Right renal pelvis (tissue), 4 donors: ENCODE measurements at places on chromosomes 7 and 10. TPM values are rescaled to one million over a fixed set of nuclear protein-coding genes. Genes with fewer than 3 reads are reported as not detected.

DNA sequence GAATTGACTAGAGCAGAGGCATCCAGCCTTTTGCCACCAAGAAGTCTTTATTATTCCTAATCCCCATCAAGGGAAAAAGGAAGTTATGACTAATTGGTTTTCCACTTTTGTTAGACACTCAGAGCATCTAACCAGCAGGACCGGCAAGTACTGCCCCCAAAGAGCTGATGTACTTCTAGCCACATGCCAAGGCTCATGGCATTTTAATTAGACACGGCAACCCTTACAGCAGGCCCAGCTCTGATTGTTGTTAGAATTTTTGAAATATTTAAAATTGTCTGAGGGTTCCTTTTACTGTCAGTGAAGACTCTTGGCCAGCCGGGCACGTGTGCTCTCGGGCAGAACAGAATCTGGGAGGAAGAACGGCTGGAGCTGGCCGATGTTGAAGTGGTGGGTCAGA, 114.8 kb downstream of the SPAG6 start:
- no peak for DNase-seq

Gene LLCFC1
- polyA plus RNA-seq, result 0.53 TPM

Gene SH2D4B
- 0.20 TPM for polyA plus RNA-seq

DNA sequence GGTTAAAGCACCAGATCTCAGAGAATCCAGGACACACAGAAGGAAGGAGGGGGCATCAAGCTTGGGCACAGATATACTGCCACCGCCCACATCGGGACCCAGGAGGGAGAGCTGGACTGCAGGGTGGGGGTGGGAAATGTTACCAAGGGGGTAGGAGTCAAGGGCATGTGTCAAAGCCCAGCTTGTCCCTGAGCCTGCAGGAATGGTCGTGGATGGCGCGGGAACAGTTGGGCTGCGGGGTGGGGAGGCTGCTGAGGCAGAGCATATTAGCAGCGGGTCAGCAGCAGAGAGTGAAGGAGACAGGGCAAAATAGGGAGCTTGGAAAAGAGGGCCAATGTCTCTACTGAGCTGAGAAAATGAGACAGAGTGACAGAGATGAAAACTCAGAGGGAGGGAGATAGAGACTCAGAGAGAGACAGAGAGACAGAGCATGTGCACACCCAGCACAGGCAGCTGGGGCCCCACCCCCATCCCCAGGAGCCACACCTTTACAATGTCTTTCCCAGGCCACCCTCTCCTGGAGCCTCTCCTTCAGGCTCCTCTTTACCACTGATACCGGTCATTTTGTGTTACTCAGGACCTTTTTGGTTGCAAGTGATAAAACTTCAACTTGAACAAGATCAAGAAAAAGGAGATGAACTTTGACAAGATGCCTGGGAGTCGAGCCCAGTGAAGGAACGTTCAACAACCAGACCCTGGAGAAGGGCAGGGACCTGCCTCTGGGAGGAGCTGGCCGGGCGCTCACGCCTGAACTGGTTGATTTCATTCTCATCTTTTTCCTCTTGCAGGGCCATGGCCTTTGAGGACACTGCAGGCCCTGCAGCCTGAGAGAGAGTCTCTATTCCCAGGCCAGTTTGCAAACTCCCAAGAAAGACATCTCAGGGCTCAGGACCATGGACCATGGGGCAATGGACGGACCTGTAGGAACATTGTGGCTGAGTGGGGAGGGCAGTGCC, 50.0 kb downstream of the AOC1 start:
- DNase-seq, result no peak

DNA sequence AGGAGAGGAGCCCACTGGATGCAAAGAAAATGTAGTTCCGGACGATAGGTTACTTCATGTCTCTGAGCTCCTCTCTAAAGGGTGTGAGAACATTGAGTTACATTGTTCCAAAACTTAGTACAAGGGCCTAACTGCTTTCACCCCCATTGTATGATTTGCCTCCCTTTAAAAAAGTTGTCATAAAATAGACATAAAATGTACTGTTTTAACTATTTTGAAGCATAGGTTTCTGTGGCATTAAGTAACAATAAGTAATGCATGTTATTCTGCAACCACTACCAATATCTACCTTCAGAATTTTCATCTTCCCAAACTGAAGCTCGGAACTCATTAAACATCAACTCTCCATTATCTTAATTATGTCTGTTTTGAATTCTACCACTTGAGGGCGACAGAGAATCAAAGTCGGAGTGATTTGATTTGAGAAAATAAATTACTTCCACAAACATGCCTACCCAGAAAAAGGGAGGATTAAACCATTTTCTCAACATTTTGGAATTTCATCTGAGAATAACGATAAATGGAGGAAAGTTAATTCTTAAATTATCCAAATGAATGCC, 2.7 kb downstream of the IGFBP1 start:
- DNase-seq, result no peak

Gene ENKUR
- 5.5 TPM for polyA plus RNA-seq

Gene NME8
- polyA plus RNA-seq, result 0.17 TPM

- DNase-seq, result peak; percentile 30
Measured at GRCh38 chr7:41977151-41977651, 259.8 kb downstream of the GLI3 start.

Gene RNF32
- 2.7 TPM for polyA plus RNA-seq

DNA sequence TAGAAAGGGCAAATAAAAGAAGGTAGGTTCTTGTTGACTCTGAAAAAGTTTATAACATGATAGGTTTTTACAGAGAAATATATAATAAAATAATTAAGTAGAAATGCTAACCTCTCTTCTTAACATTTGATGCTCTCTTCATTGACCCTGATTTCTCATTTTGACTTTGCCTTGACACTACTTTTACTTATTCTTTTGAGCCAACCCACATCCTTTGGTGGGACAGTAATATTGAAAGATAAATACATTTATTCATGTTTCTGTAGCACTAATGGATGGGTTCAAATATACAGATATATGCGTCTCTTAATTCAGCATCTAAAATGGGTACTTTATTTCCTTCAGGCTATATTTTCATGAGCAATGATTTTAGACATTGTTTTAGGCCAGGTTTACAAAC, 34.4 kb downstream of the DDC start:
- no peak for DNase-seq

DNA sequence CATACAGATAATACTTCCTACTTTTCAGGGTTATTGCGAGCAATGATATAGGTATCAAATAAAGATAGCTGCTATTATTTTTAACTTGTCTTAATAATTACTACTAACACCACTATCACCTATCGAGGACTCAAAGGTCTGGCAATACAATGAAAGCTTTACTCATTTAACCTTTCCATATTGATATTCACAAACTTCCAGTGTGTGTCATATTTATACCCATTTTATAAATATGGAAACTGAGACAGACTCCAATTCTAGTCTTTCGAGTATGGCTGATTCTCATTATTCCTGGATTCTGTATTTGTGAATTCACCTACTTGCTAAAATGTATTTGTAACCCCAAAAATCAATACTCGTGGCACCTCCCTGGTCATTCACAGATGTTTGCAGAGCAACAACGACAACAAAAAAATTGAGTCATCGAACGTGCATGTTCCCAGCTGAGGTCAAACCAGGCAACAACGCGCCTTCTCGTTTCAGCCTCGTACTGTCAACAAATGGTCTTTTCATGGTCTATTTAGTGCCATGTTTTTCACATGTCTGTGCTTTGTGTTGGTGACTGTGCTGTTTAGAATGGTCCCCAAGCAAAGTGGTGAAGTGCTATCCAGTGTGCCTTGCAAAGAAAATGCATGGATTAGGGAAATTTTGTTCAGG, 51.7 kb downstream of the SMURF1 start:
- DNase-seq, result no peak

DNA sequence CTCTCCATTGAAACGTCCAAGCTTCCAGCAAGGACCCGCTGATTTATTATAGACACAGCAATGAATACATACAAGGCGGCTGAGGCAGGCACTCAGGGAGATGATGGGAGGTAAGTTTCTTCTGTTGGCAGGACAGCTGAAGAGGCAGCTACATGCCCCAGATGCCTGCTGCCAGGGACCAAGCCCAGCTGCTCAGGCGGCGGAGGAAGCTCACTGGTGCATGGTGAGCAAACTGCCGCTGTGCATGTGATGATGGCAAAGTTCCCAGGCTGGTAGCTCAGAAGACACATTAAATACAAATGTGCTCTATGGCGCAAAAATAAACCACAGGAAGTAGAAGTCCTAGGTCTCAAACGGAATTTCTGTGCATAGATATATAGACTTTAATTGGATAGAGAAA, 2.3 kb downstream of the DNTT start:
- DNase-seq, result no peak

DNA sequence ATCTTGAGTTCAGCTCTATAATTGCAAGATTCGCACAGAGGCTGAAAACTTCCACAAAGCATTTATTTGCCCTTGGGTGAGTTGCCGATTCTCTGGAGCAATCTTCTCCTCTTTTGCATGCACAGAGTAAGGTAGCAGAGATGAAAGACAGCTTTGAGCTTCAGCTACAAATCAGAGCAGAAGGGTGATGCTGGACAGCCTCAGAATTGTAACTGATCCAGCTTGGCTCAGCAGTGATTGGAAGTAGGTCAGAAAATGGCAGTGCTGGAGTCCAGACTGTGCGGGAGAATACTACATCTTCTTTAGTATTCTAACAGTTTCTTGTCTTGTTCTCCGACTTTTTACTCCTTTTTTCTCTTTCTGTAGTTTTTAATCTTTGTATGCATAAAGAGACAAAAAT, 55.4 kb upstream of the CDC14C start:
- DNase-seq, result no peak

DNA sequence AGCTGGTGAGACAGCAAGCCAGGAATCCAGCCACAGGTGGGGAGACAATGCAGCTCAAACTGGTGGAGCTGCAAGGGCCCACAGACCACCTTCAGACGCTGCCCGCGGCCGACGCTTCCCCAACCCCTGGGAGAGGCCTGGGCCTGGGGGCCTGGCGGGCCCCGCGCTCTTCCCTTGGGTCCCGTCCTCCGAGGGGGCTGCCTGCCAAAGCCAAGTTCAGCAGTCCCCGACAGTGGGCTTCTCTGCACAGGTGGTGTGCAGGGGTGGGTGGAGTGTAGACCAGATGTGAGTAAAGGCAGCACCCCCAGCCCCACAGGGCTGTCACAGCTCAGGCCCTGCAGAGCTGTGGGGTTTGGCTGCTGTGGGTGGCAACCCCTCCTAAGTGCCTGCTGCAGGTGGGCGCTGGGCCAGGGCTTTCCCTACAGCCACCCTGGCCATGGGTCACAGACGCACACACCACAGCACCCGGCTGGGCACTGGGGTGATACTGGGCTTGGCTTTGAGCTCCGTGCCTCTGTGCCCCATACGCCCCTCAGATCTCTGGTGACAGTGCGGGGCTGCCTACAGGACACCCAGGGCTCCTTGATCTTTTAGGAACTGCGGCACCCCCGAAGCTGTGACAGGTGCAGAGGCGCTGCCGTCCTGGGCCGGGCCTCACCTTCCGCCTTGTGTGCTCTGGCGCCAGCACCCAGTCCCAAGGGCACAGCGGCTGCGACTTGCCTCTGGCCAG, 20.5 kb downstream of the BNIP3 start:
- DNase-seq, result no peak

Gene CHAT
- not detected for polyA plus RNA-seq

GRCh38 chr10:112507046-112507445, 60.0 kb downstream of the VTI1A start:
- DNase-seq, result no peak

Gene LRRC61
- 22.3 TPM for polyA plus RNA-seq

GRCh38 chr7:20141666-20142065, 75.5 kb downstream of the MACC1 start:
- no peak for DNase-seq

- DNase-seq, result no peak
Measured at GRCh38 chr10:85124603-85125051, 796.2 kb downstream of the CCSER2 start.

GRCh38 chr10:22727663-22728062, 13.3 kb upstream of the PIP4K2A start:
- no peak for DNase-seq

DNA sequence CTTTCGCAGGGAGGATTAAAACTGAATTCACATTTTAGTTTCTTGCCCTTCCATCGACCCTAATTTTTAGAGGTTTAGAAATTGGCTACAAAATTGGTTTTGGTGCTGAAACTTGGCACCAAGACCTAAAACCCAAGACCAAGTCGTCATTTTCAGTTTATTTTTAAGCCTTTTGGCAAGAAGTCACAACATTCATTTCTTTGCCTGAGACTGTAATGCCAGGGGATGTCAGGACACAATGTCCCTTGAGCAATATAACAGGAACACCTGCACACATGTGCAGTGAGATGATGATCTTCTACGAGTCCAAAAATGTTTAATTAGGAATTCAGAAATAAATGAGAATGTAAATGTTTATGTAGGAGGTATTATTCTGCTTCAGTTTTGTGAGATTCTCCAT, 335.4 kb upstream of the ANKRD30A start:
- DNase-seq, result no peak

Gene LFNG
- polyA plus RNA-seq, result 30.9 TPM

DNA sequence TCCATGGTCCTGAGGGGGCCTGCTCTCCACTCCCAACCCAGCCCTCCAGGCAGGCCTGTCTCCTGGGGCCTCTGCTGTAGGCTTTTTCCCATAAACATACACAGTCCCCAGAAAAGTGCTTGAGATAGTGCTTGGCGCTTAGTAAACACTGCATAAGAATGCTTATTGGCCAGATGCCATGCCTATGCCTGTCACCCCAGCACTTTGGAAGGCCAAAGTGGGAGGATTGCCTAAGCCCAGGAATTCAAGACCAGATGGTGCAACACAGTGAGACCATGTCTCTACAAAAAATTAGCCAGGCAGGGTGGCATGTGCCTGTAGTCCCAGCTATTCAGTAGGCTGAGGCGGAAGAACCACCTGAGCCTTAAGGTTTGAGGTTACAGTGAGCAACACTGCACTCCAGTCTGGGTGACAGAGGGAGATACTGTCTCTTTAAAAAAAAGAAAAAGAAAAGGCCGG, 24.6 kb upstream of the ASL start:
- no peak for DNase-seq

Gene MYL10
- polyA plus RNA-seq, result 0.36 TPM

Gene PLAU
- 11.9 TPM for polyA plus RNA-seq

DNA sequence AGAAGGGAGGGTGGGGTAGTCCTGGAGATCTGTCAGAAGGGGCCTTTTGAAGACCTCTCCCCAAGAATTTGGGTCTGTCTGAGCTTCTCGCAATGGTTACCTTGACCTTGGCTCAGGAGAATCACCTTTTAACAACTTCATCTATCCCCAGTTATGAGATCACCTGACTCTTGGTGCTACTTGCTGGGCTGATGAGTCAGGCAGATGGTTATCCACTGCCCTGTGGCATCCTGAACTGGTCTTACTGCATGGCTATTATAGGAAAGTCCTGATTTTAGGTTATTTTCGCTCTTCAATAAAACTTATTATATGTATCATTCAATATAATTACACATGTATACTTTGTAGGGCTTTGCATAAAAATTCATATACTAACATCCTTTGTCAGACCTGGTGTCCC, 274.7 kb downstream of the GFRA1 start:
- no peak for DNase-seq

DNA sequence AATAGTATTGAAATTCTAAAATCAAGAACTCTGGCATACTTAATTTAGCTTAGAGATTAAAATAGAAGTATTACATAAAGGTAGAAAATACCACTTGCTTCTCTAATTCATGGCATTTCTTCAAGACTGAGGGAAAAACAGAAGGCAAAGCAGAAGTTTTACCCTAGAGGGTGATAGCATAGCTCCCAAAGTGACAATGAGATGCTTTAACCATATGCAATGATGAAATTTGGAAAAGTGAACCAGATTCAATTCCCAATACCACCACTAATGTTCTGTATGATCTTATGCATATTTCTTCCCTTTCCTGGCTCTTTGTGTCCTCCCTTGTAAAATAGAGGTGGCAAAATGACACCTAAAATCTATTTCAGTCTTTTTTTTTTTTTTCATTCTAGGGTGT, 225.8 kb upstream of the PCLO start:
- DNase-seq, result no peak

- no peak for DNase-seq
Measured at GRCh38 chr10:61877887-61878739, 23.4 kb upstream of the ARID5B start.

- DNase-seq, result no peak
Measured at GRCh38 chr7:123271231-123271630, 71.5 kb upstream of the SLC13A1 start.
